ENCODE measurements at places on chromosomes 2 and 18.

- DNase-seq: no peak
Observed at GRCh38 chr2:184599054-184599871, 934 bp downstream of the ZNF804A start.

- DNase-seq: no peak
Observed at GRCh38 chr2:149899390-149899789, 311.8 kb upstream of the MMADHC start.

DNA sequence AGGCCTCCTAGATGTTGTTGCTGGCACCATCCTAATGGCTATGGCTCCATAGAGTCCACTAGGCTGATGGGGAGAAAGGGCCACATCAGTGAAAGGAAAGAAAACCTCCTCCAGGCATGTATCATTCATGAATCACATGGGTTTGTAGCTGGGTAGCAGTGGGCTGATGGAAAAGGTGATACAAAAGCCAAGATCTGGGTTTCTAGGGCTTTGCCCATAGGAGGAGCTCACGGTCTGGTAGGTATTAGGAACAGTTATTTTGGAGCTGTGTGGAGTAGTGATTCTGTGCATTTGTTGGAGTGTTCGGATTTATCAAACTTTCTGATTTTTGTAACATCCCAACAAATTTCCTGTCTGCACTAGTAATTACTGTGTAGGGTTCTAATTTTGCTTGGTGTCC is 259.2 kb downstream of the SLC4A3 start:
- no peak for DNase-seq

- DNase-seq: no peak
Observed at GRCh38 chr2:73984922-73985307, 205 bp downstream of the TET3 start.

DNA sequence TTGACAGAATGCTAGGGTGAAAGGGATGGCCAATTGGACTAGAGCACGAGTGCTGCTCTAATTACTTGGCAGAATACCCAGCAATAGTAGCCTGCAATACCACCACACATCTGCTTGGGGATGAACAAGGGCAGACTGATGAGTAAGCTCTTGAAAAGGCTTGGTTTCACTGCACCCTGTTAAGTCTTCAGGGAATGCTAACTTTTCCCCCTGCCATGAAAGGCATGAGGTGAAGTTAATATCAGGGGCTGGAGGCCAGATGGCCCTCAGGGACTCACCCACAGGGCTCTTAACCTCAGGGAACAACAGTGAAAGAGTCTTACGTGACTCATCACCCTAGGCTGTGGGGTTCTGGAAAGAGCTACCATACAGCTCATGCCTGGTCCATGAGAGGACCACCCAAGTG is 51.7 kb upstream of the MYL1 start:
- DNase-seq: peak; percentile 31

DNA sequence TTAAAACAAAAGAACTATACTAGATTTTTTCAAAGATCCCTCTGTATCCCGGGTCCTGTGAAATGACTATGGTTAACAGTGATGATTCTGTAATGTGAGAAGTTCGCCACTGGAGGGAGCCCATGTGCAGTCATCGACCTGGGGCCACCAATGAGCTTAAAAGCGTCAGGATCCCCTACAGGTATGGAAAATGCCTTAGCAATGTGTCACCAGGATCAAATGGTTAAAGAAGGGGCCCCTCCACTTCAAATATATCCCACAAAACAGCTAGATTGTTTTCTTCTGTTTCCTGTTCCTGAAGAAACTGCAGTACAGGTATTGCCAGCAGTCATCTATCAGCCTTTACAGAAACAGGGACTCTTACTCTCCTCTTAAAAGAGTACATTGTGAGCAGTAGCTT is 15.3 kb downstream of the CHRNA1 start:
- no peak for DNase-seq
